Osteocyte (in vitro differentiated cells): ENCODE measurements at places on chromosomes 7 and 10. TPM values are rescaled to one million over a fixed set of nuclear protein-coding genes. Genes with fewer than 3 reads are reported as not detected.
A peak's percentile ranks its signal among the peaks of the same experiment; 100 is the strongest.

The MAP3K8 gene
- total RNA-seq = 11.5 and 13.7 TPM in 2 replicates

The DDC gene
- not detected in 2 replicates for total RNA-seq

The RARRES2 gene
- not detected in 2 replicates for total RNA-seq

The MRC1 gene
- total RNA-seq = not detected in 2 replicates

The SLC13A1 gene
- total RNA-seq = not detected in 2 replicates

The CYP3A5 gene
- total RNA-seq = not detected in 2 replicates

The ITGB8 gene
- total RNA-seq = 1.5 and 2.4 TPM in 2 replicates

- H3K27me3 ChIP-seq = no peaks in the 10 kb centered on the region
- H3K4me3 ChIP-seq = no peak overlapping the region
- peaks cover 13% of the 10 kb centered on the region for H3K4me1 ChIP-seq
- DNase-seq = no peak
- no peaks in the 10 kb centered on the region for H3K36me3 ChIP-seq
Observed at GRCh38 chr7:137454246-137454724, 110.8 kb upstream of the PTN start.

DNA sequence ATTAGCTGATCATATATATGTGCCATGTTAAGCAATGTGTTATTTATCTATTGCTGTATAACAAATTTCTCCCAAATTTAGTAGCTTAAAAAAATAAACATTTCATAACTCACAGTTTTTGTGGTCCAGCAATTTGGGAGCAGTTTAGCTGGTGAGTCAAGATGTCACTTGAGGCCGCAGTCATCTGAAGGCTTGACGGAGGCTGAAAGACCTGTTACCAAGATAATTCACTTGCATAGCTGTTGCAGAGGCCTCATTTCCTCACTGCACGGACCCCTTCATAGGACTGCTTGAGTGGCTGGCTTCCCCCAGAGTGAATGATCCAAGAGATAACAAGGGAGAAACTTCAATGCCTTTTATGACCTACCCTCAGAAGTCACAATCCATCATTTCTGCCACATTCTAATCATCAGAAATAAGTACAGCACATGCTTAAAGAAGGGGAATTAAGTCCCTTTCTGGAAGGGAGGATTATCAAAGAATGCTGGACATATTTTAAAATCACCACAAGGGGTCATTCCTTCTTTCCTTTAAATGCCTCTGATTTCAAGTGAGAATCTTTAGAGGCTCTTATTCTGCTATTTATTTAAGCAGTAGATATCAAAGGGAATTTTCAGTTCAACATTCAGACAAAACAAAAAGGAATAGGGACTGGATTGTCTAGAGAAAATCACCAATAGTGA is 10.5 kb upstream of the SRPK2 start:
- no peak overlapping the region for H3K4me3 ChIP-seq
- no peak for DNase-seq
- H3K36me3 ChIP-seq = no peaks in the 10 kb centered on the region

DNA sequence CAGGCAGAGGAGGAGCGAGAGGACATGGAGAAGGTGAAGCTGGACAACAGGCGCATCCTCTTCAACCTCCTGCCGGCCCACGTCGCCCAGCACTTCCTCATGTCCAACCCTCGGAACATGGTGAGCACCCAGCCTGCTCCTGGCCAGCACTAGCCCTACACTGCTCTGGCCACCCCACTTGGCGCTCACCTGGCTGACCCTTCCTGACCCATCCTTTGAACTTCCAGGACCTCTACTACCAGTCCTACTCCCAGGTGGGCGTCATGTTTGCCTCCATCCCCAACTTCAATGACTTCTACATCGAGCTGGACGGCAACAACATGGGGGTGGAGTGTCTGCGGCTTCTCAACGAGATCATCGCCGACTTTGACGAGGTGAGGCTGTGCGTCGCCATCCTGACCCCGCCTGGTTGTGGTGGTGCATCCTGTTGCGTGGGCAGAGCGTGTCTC is 129.2 kb downstream of the ADCY1 start:
- no peak overlapping the region for H3K4me3 ChIP-seq
- no peaks in the 10 kb centered on the region for H3K36me3 ChIP-seq
- H3K27ac ChIP-seq = no peak overlapping the region
- DNase-seq = peak; percentile 74

DNA sequence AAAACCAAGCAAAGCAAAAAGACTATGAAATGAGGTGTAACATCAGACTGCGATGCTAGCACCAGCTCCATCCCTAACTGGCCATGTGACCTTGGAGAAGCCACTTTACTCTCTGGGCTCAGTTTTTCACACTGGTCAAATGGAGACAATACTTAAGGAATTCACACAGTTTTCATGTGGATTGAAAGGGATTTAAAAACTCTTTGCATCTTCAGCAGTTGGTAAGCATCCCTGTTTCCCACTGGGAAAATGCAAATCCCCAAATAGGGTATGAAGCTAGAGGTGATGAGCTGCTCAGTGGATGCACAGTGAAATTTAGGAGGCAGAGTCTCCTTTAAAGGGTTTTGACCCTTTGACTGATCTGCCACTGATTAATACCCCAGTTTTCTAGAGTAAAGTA is 240.7 kb downstream of the SORCS3 start:
- H3K27ac ChIP-seq = no peak overlapping the region
- H3K4me3 ChIP-seq = no peak overlapping the region

DNA sequence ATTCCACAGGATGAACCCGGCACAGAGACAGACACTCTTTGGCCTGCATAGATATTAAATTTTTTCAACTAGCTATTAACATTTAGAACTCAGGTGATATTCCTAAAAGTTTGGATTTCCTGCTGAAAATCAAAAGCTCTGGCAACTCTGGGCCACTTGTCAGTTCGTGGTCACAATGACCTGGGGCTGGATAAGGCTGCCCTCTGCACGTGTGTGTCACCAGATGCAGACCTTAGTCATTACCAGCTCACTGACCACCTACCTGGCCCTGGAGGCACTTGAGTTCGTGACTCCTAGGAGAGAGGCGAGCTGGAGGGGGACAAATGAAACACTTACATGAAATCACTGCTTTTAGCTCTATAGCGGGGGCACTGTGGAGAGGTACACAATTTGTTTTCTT is 126.5 kb downstream of the HIPK2 start:
- DNase-seq = no peak
- peaks cover 66% of the 10 kb centered on the region for H3K4me1 ChIP-seq
- H3K4me3 ChIP-seq = no peak overlapping the region
- H3K27me3 ChIP-seq = no peaks in the 10 kb centered on the region
- H3K27ac ChIP-seq = peak overlapping the region; percentile 81

DNA sequence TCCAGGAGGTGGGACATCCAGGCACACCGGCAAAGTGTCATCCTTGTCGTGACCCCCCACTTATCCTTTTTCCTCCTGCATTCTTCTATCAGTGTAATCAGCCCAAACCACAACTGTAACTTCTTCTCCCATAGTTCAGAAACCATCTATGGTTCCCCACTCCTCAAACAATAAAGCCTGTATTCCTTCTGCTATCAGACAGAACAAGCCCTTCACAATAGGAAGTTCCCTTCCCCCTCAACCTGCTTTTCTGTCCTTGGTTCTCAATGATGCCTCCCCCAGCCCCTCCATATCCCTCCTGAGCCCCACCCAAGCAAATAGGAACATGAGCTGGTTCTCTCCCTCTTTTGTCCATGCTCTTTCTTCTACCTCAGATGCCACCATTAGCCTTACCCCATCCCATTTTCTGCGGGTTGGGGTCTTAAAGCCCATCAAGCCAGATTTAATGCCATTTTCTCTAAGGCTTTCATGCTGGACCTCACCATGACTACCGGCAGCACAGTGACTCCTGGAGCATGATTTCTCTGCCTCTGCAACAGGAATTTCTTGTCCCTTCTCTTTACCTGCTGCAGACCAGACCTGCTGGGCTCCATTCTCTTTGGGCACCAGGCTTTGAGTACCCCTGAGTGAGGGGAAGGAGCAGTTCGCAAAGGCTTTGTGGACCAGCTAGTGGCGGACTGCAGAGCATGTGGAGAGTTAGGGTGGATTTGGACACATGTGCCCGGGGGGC is 92.8 kb upstream of the PAX2 start:
- H3K27me3 ChIP-seq = peaks cover 62% of the 10 kb centered on the region
- no peak overlapping the region for H3K27ac ChIP-seq
- H3K4me1 ChIP-seq = peaks cover 16% of the 10 kb centered on the region
- no peak for DNase-seq

DNA sequence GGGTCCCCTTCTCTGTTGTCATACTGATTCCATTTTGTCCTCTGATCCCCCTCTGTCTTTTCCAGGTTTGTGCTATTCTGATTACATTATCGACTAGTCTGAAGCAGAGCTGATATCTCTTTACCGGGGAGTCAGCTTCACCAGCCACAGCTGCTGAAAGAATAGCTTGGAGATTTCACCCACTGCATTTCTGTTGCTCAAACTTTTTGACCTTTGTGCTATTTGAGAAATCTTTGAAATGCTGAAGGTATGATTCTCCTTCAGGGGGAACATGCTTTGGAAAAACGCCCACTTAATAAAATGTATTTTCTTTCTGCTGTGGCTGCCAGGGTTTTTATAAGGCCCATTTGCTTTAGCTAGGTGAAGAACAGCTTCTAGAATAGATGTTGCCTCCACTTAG is 197.8 kb upstream of the TCF7L2 start:
- peaks cover 1% of the 10 kb centered on the region for H3K36me3 ChIP-seq
- no peak for DNase-seq
- H3K27ac ChIP-seq = no peak overlapping the region
- no peak overlapping the region for H3K4me3 ChIP-seq
- no peaks in the 10 kb centered on the region for H3K27me3 ChIP-seq
- H3K4me1 ChIP-seq = peaks cover 15% of the 10 kb centered on the region

DNA sequence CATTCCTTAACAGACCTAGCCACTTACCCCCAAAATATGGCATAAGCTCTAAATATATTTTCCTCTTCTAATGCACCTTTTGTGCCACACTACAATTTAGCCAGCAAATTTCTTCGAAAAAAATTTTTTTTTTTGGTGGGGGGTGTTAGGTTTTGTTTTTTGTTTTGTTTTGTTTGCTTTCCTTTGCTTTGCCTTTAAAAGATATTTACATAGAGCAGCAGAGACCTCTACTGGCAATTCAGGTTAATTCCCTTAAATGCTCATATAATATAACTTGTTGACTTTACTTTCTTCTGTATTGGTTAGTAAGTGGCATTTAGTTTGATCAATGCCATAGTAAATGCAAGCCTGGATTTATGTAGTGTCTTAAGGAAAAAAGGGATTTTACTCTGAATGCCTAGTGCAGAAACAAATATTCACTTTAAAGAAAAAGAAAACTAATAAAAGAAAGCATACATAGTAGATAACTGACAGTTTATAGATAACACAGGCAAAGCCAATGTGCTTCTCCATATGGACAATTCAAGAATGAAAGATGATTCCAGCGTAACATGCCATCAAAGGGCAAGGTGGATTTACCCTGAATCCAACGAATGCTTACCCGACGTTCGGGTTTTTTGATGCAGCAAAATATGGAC is 1250.6 kb downstream of the GATA3 start:
- no peaks in the 10 kb centered on the region for H3K27me3 ChIP-seq
- DNase-seq = no peak

DNA sequence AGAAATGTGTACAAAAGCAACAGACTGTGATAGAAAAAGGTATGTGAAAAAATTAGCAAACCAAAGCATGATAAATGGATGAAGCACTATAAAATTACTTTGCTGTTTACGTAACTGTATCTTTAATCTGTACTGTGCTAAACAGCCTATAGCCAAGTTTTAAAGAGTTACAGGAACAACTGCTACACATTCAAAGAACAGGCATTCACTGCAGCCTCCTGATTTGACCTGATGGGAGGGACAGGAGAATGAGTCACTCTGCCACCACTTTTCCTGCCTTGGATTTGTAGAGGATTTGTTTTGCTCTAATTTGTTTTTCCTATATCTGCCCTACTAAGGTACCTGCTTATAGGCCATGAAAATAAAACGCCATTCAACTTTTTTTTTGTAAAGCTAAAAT is 116.1 kb downstream of the FANK1 start:
- peaks cover 6% of the 10 kb centered on the region for H3K36me3 ChIP-seq
- H3K27me3 ChIP-seq = no peaks in the 10 kb centered on the region
- H3K27ac ChIP-seq = peak overlapping the region; percentile 7
- H3K4me1 ChIP-seq = peaks cover 53% of the 10 kb centered on the region

GRCh38 chr7:11331128-11332102 is 357.7 kb downstream of the PHF14 start:
- H3K27me3 ChIP-seq = no peaks in the 10 kb centered on the region
- peak overlapping the region; percentile 3 for H3K27ac ChIP-seq
- H3K4me1 ChIP-seq = peaks cover 42% of the 10 kb centered on the region
- no peak overlapping the region for H3K4me3 ChIP-seq
- no peak for DNase-seq
